ENCODE measurements at places on chromosomes 3 and 15.

DNA sequence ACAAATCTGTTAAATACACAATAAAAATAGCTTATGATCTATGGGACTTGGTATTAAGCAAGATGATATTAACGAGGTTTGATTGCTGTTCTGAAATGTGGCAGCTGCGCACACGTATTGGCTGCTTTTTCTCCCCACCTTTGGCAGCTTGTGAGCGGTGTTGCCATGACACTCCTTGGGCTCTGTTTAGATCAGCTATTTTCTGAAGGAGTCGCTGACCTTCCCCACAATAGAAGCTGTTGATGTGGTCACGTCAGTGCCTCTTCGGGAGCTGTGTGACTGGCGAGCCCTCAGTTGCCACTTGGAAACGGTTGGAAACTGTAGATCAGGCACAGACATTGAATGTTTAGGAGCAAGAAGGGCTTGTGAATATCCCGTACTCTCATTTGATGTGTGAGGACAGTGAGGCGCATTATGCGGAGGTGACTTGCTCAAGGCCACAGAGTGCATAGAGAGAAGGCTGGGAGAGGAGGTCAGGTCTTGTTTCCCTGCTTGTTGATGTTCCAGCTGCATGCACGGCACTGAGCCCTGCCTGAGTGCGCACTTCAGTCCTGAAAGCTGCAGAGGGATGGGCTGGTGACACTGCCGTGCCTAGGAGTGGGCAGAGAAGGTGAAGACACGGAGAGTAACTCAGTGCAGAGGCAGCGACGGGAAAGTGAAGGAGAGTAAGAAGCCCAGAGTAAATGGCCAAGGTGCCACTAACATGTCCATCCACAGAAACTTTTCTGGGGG, 198.4 kb downstream of the LPP start:
- peaks cover 11% of the 10 kb centered on the region for H3K36me3 ChIP-seq
- no peak for DNase-seq
- no peak overlapping the region for H3K4me3 ChIP-seq
- no peak overlapping the region for H3K27ac ChIP-seq
- peaks cover 3% of the 10 kb centered on the region for H3K4me1 ChIP-seq

DNA sequence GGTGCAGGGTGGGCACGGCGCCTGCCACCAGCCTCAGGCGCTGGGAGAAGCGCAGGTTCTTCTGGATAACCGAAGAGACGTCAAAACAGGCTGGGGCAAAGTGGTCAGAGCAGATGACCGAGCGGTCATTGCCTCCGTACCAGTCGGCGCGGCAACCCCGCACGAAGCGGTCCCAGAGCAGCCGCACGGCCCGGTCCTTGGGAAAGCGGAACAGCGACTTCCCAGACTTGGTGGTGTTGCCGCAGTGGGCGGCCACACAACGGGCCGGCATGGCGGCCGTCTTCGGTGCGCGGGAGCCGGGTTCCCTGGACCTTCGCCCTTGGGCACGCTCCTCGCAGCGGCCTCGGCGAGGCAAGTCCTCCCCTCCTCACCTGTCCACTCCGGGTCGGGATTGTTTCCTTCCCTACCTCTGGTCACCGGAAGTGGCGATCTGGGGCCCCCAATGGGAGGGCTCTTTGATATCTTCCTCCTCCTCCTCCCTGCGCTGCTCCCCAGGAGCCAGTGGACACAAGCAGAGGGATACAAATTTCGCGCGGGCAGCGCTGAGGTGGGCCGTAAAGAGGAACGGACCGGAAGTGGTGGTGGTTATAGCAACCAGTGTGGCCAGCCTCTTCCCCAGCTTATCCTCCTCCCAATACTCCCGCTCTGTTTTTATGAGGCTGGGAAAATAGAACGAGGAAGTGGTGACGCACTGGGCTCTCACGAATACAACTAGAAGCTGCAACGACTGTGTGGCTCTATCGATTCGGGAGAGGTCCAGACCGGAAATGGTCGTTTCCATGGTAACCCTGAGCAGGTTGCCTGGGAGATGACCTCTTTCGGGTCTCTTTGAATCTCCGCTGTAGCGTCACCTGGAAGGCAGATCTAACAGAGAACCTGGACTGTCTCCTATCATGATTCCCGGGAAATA, at the start of the genes LRRC49 and THAP10:
Gene LRRC49 (plus strand): TSS at position 825 of the 910 bp plus-strand sequence. CDS start 69 bp downstream, at position 894.
Gene THAP10 (minus strand): TSS at position 432 of the 910 bp plus-strand sequence. CDS start 161 bp downstream, at position 271.
- peak; percentile 53 for DNase-seq
- peak within 1 kb of the TSS; percentile 63 for H3K27ac ChIP-seq
- H3K36me3 ChIP-seq = no peaks in the 10 kb centered on the region
- peaks cover 10% of the 10 kb centered on the region for H3K4me1 ChIP-seq
- peaks cover 53% of the 10 kb centered on the region for H3K27me3 ChIP-seq

DNA sequence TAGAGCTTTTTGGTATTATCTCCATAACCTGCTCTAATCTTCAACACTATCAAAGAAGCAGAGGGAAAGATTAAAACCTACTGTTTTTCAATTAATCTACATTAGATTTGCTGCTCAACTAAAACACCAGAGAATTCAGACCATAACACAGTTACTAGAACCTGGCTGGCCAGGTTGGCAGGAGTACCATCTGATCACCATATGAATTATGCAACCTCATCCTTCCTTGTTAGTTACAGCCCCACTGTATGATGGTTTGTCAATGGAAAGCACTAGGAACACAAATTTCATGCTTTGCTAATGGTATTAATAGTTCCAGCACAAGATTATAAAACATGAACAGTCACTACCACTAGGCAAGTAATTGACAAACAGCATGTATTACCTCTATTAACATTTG, 5.8 kb downstream of the NPHP3 start:
- H3K4me1 ChIP-seq = peaks cover 24% of the 10 kb centered on the region
- no peak overlapping the region for H3K4me3 ChIP-seq
- DNase-seq = no peak
- no peaks in the 10 kb centered on the region for H3K27me3 ChIP-seq

GRCh38 chr3:169498336-169498735, 165.2 kb downstream of the MECOM start:
- H3K27ac ChIP-seq = no peak overlapping the region
- no peaks in the 10 kb centered on the region for H3K4me1 ChIP-seq
- H3K4me3 ChIP-seq = no peak overlapping the region
- no peak for DNase-seq
- H3K27me3 ChIP-seq = peaks cover 8% of the 10 kb centered on the region

Data from activated CD4-positive, alpha-beta T cell treated with anti-CD3 and anti-CD28 coated beads, Interleukin-2, amount 10 ng/mL, durations not matched to agents 7 days and 5 days (primary cell).